Smooth muscle cell of the umbilical artery (primary cell): ENCODE measurements at places on chromosomes 7 and 10. TPM values are rescaled to one million over a fixed set of nuclear protein-coding genes. Genes with fewer than 3 reads are reported as not detected.

RBP4 gene
- total RNA-seq: 0.09 and 0.30 TPM in 2 replicates

EVX1 gene
- 0.09 TPM in 1 of 2 replicates, not detected in the other for total RNA-seq

NPM3 gene
- 72.4 and 134 TPM in 2 replicates for total RNA-seq

LRMDA gene
- total RNA-seq: 0.30 and 0.92 TPM in 2 replicates

MEOX2 gene
- total RNA-seq: under 0.01 TPM in 1 of 2 replicates, not detected in the other

ASB10 gene
- not detected in 2 replicates for total RNA-seq

NME8 gene
- total RNA-seq: not detected in 2 replicates

MOSPD3 gene
- total RNA-seq: 4.2 and 5.4 TPM in 2 replicates

CFAP43 gene
- total RNA-seq: under 0.01 and 0.18 TPM in 2 replicates
